Ureter (tissue), 1 donor: ENCODE measurements at places on chromosomes 4 and X. TPM values are rescaled to one million over a fixed set of nuclear protein-coding genes. Genes with fewer than 3 reads are reported as not detected.

- peak; percentile 54 for DNase-seq
These were observed 286.3 kb upstream of the AGA start for GRCh38 chr4:177728361-177729152.

DNA sequence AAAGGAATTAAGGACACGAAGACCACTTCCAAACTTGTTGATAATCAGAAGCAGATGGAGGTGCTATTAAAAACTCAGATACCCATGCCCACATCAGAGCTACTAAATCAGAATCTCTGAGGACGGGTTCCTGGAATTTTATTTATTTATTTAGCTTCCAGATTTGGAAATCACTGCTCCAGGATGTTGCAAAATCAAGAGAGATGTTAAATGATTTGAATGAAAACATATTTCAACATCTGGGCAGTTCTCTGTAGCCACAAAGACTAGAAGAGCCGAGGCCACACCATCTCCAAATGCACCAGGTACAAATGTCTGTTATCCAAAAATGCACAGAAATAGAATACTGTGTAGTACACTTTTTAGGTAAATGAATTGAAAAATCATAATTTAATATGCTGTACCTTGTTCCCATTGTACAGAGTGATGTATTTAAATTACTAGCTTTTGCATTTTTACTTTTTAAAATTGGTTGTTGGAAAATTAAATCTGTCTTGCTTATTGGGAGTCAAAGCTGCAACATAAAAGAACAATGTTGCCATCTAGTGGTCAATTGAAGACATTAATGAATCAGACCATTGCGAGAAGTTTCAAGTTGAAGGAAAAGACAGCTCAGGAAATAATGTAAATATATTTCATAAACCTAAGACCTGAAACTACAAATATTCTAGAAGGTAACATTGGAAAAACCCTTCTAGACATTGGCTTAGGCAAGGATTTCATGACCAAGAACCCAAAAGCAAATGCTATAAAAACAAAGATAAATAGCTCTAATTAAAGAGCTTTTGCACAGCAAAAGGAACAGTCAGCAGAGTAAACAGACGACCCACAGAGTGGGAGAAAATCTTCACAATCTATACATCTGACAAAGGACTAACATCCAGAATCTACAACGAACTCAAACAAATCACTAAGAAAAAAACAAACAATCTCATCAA lies 151.3 kb upstream of the TTC29 start:
- no peak for DNase-seq

DNA sequence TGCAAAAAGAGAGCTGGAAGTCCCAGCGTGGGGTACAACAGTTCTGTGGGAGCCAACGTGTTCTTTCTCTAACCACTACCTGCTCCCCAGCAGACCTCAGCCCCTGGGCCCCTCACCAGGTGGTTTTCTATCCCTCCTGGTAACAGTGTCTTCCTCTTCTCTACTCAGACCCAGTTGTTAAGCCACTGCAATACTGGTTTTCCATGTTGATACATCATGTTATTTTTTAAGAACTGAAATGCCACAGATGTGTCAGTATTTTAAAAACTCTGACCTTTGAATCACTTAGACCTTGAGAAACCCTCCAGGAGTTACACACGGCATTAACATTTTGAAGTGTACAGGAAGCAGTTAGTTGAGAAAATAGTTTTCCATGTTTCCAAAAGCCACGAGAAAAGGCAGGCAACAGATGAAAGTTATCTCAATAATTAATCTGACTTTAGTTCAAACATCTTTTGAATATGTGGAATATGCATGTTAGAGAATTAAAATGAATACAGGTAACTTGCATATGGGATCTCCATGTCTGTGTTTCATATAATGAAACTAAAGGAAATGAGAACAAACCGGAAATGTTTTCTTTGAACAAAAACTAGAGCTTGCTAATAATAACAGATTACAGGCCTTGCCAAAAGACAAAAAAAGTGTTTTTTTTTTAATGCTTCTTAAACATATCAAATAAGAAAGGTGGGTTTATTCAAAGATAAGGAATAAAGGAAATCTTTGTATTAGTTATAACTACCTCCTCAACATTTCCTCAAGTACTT lies 108.8 kb downstream of the ZNF827 start:
- no peak for DNase-seq

DNA sequence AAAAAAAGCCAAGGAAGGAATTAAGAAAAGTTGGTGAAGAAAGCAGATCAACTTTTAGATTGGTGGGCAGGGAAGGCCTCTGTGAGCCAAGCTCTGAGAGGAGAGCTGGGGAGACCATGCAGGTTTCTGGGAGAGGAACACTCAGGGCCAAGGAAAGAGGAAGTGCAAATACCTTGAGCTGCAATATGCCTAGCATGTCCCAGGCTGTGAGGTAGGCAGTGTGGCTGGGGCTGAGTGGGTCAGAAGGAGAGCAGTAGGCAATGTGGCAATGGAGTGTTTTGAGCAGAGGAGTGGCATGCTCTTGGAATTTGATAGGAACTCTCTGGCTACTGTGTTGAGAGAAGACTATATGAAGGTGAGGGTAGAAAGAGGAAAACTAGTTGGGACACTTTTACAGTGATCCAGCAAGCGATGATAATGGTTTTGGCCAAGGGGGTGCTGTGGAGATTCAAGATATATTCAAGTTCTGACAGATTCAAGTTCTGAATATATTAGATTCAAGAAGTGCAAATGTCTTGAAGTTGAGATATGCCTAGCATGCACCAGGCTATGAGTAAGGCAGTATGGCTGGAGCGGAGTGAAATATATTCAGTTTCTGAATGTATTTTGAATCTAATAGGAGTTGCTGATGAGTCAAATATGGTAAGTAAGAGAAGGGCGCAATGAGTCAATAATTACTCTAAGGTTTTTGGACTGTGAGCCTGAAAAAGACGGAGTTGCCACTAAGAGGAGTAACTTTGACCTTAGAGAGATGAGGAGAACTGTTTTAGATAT lies 172.5 kb downstream of the CAMK2D start:
- no peak for DNase-seq

GRCh38 chr4:189087971-189088370 lies 852.7 kb upstream of the FRG1 start:
- no peak for DNase-seq

DNA sequence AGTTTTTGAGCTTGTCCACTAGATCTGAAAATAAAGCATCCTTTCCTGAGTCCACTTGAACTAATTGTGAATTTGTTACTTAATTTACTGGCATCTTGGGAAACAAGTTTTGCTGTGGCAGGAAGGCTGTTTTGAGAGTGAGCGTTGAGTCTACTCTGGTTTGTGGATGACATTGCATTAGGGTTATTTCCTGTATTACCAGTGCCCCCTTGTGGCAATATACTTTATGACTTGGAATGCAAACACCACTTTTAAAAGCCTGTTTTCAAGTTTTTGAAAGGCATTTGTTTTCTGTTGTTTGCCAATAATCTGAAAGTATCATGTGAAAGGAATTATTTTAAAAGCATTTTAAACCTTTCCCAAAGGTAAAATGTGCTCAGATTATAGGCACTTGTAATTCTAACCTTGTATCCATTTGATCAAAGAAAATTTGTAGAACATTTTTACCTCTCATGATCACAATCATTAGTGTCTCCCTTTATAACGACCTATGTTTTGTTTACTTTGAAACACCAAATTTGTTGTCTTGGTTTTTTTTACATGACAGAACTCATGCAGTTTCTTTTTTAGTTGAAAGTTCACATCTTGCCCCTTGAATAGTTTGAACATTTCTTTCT lies 18.0 kb upstream of the CYP2U1 start:
- DNase-seq, result peak; percentile 60

GRCh38 chr4:141635736-141636081 lies 674 bp upstream of the IL15 start:
- no peak for DNase-seq

DNA sequence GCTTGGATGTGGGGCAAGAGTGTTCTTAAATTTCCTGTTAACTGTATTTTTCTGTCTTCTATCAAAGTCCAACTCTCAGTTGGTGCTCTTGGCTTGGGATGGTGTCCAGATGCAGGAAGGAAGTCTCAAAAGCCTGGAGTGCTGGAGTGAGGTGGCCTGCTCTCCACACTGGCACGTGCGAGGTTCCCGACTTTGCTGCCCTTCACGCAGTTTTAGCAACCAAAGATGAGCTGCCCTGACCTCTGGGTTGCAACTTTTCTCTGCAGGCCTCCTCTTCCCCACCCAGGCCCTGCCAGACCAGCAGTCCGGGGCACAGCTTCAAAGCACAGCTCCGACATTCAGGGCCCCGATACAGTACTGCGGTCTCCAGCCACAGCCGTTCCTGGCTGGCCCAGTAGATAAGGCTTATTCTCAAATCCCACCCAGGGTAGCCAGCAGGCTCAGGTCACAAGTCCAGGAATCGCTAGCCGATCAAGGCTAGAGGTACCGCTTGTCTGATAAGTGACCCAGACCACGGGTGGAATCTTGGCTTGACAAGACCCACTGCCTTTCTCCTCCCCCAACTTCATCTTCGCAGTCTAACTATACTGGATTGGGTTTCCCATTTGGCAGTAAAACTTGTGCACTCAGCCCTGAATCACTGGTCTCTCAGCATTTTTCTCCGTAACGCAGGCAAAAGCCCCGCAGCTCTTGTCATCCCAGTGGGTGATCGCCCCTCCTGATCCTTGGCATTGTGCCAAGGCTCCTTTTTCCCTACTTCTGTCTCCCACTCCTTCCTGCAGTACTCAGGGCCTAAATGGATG lies 21.8 kb upstream of the JADE1 start:
- no peak for DNase-seq

Gene PLS3
- 119 TPM for total RNA-seq
